ENCODE measurements at places on chromosomes 13 and 19. TPM values are rescaled to one million over a fixed set of nuclear protein-coding genes. Genes with fewer than 3 reads are reported as not detected.

Gene HIPK4
- total RNA-seq = 0.02 TPM

Gene OR7A5
- not detected for total RNA-seq

Gene VSTM1
- total RNA-seq = not detected

DNA sequence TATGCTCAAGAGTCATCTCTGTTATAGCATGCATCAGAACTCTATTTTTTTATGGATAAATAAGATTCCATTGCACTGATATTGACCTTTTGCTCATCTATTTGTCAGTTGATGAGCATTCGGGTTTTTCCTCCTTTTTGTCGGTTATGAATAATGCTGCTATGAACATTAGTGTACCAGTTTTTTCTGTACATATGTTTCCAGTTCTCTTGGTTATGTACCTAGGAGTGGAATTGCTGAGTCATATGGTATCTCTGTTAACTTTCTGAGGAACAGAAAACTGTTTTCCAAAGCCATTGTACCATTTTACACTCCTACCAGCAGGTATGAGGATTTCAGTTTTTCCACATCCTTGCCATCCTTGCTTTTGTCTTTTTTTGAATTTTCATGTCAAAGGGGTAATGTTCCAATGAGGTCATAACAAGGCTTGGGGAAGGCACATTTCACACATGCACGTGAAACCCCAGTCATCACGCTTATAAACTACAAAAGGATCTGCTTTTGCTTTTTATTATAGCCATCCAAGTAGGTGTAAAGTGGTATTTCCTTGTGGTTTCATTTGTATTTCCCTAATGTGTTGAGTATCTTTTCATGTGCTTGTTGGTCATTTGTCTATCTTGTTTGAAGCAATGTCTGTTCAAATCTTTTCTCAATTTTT, 14.6 kb downstream of the KBTBD7 start:
- peak; percentile 7 for DNase-seq

DNA sequence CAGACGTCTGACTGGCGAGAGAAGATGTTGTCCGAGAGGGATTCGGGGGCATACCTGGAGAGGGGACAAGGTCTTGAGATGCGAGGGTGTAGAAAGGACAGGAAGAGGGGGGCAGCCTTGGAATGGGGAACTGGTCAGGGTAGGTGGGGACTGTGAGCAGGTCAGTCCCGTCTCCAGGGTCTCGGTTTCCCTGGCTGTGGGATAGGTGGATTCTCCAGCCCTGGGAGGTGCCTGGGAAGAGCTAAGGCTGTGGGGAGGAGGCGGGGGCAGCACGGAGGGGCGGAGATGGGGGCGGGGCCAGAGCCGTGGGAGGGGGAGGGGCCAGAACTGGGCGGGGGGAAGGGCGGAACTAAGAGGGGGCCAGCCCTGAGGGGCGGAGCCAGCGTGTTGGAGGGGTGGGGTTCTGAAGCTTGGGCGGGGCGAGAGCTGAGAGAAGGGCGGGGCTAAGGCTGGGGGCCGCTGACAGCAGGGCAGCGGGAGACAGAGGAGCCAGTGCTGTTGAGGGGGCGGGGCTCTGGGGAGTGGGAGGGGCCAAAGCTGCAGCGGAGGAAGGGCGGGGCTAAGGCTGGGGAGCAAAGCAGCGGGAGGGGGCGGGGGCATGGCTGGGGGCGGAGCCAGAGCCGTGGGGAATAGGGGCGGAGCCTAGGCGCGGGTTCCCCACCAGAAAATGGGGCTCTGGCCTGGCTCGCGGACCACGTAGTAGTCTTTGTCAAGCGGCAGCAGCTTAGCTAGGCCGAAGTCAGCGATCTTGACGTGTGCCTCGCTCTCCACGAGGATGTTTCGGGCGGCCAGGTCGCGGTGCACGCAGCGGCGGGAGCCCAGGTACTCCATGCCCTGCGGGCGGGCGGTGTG, 9.5 kb upstream of the INSL3 start:
- peak; percentile 78 for DNase-seq

GRCh38 chr13:84946192-84946591, 853.0 kb downstream of the SLITRK6 start:
- DNase-seq = no peak

DNA sequence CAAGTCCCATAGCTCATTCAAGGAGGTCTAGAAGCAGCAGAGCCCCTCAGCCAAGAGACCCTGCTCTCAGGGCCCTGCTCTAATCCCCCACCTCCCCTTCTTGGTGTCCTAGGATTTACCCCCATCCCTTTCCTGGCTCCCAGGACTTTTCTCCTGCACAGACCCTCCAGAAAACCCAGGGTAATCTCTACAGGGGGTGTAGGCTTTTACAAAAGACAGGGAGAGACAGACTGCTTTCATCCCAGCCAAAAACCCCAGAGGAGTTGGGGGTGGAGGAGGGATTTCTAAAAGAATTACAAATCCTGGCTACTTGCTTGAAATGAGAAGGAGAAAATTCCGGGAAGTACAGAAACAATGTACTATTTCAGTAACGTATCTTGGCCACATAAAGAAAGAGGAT, 133.3 kb downstream of the TNFSF13B start:
- no peak for DNase-seq

- DNase-seq = no peak
These were observed 2.7 kb downstream of the ALDH16A1 start for GRCh38 chr19:49455773-49456172.

DNA sequence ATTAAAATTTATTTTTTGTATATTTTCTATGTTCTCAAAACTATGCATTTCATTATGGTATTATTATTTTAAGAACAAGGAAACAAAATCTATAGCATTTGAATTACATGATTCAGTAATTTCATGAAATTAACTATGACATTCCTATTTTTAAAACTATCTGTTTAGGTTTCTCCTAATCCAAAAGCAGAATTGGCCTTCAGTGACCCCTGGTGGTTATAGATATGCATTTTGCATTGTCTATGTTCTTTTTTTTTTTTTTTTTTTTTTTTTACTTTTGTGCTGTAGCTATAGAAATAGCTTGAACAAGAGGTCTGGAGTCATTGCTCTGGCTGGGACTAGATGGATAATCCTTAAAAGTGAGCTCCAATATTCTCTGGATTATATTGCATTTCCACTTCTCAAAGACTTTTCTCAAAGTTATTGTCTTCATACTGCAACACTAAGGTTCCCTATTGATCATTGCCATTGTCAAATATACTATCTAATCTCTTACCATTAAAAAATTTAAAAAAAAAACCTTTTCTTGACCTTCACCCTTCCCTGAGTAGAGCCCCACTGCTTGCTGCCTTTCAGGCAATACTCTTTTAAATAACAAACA, 15.9 kb upstream of the DNAJC3 start:
- DNase-seq = peak; percentile 58

- DNase-seq = peak; percentile 96
These were observed 180.5 kb downstream of the COL4A1 start for GRCh38 chr13:110126391-110126961.

- no peak for DNase-seq
These were observed 4.3 kb upstream of the TMEM255B start for GRCh38 chr13:113754691-113755090.

DNA sequence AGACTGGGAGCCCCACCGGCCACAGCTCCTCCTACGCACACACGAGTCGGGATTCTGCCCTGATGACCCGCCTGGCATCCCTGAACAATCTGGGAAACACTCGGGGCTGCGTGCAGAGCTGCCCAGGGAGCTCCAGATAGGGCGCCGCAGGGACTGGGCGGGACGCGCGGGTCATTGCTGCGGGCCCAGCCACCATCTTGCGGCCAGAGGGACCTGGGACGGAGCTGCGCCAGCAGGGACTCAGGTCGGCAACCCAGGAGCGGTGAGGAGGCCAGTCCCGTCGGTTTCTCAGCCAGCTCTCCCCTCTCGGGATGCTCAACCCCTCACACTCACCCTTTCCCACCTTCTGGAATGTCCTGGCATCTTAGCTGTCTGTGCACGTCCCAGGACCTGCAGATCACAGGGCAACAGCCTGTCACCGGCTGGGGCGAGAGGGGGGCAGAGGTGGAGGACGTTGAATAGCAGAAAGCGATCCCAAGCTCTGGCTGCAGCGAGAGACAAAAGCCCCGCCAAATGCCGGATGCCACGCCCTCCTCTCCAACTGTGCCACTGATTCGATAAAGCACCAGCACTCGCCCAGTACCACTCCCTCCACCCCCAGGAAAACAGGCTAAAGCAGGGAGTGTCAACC, 20.4 kb upstream of the ZNF91 start:
- peak; percentile 84 for DNase-seq

Measured in M059J (cell line).